Left renal pelvis (tissue), 4 donors: ENCODE measurements at places on chromosomes 12 and 14. TPM values are rescaled to one million over a fixed set of nuclear protein-coding genes. Genes with fewer than 3 reads are reported as not detected.

DNA sequence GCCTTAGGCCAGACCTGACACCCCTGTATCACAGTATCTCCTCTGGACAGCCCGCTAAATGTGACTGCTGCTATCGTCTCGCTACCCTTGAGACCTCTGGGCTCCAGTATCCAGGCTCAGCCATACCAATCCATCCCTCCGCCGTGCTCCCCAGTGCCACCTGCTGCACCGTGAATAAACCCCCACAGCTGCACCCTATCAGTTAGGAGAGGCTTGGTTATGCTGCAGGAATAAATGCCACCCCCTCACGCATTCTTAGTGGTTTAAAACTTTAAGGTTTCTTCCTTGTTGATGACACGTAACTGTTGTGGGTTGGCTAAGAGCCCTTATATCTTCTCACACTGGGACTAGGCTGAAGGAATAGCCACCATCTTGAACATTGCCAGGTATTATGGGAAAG, 12.1 kb downstream of the CCDC63 start:
- DNase-seq = no peak

GRCh38 chr12:27866373-27867101, 86.5 kb upstream of the MANSC4 start:
- no peak for DNase-seq

AP4S1 gene
- polyA plus RNA-seq = 21.5 TPM

DNA sequence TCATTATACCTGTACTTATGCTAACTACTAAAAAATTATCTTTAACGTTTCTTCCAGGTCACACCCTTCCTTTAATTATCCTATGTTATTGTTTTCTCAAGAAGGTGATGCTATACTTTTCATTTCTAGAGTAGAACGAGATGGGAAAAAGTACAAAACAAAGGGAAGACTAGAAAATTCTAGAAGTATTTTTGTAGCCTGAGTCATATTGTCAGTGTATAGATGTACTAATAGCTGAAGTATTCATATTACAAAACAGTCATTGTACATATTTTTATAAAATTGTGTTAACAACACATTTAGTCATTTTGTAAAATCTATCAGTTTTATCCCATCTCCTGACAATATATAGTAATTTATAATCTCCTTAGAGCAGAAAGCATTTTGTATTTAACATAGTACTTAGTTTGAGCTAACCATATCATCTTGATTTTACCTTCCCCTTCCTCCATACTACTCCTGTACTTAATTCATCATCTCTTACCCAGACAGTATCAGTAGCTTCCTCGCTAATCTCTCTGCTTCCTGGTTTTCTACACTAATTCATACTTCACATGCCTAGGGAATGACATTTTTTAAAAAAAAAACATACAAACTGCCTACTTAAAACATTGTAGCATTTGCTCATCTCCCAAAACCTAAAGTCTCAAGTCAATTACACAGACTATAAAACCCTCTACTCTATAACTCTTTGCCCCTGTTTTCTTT, 920.9 kb downstream of the RPS29 start:
- no peak for DNase-seq

DNA sequence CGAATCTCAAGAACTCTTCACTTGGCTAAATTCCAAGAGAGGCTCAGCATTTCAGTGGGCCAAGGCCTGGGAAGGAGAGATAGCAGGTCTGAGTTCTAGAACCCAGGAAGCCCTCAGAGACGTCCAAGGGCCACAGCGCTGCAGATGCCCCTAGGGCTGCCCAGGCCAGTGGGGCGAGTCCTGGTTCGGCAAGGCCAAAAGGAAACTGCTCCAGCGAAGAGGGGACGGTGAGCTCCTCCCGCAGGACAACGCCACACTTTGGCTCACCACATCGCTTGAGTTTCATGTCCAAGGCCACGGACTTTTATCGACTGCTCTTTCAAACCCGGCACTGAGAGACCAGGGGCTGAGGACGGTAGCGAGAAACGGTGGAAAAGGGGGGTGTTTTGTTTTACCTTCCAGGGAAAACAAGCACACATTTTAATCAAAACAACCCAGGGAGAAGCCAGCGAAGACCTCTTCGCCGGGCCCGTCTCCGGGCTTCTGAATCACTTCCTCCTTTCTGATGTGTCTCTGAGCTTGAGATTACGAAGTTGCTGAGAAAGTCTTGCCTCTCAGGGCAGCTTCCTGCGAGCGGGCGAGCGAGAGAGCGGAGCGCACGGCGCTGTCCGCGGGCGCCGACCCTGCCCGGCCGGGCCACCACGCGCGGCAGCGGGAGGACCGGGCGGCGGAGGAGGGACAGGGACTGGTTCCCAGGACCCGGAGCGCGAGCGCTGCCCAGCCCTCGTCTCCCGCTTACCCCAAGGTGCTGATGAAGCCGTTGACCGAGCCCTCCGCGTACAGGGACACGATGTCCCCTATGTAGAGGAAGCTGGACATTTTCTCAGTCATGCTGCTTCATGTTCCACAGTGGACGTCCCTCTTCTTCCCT, 808 bp downstream of the ITPR2 start:
- DNase-seq = peak; percentile 54

- no peak for DNase-seq
Observed at GRCh38 chr12:117045160-117046010, 53.8 kb downstream of the TESC start.

DNA sequence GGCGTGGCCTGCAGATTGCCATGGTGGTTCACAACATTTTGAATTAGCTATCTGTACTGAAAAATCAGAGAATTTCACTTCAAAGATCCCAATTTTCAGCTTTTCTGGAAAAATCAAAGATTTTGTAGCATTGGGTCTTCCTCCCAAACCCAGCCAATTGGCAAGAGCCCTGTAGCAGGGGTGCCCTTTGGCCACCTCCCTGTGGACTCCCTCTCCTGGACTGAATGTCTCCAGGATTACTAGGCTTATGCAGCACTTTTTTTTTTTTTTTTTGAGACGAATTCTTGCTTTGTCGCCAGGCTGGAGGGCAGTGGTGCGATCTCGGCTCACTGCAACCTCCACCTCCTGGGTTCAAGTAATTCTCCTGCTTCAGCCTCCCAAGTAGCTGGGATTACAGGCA, 9.7 kb downstream of the PSMD9 start:
- no peak for DNase-seq

DNA sequence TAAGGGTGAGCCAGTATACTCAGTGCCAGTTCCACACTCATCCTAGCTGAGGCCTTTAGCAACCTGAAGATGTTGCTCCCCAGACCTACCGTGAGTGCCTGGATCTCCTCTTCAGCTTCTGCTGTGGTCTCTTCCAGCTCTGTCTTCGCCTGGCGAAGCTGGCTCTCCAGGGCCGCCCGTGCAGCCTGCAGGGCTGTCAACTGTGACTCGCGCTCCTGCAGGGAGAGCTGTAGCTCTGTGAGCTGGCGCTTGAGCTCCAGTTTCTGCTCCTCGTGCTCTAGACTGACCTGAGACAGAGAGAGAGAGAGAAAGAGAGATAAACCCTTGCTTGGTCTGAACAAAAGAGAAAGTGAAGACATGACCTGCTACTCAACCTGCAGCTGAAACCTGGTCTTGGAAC, 84.0 kb downstream of the PRKAB1 start:
- no peak for DNase-seq

C12orf42 gene
- not detected for polyA plus RNA-seq

OR6C74 gene
- polyA plus RNA-seq = not detected

DNA sequence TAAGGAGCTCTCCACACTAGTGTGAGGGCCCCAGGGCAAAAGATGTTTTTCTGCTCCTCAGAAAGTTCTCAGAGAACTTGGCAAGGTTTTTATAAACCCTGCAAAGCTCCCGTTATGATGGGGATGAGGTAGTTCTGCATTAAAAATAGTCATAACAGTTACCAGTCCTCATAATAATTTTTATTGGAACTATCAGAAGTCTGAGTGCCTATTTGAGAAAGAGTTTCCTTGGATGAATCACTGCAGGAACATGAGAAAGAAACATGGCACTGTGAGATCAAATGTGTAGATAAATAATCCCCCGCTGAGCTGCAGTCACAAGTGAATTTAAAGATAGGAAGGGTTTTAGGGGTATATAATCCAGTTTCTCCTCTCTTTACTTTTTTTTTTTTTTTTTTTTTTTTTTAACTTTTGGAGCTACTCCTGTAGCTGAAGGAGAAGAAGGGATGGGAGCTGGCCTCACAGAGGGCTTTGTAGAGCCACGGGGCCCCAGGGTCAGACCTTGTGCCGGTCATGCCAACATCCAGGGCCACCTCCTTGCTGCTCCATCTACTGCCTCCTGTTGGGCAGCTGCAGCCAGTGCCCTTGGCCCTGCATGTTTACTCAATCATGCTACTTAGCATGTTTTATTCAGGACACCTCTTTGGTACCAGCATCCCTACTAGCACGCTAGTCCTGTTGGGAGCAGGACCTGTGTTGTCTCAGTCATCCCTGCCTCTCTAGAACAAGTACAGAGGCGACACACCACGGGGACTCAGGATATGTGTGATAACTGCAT, 39.5 kb downstream of the EVL start:
- no peak for DNase-seq

GRCh38 chr12:102595315-102595714, 115.0 kb upstream of the IGF1 start:
- DNase-seq = no peak

DNA sequence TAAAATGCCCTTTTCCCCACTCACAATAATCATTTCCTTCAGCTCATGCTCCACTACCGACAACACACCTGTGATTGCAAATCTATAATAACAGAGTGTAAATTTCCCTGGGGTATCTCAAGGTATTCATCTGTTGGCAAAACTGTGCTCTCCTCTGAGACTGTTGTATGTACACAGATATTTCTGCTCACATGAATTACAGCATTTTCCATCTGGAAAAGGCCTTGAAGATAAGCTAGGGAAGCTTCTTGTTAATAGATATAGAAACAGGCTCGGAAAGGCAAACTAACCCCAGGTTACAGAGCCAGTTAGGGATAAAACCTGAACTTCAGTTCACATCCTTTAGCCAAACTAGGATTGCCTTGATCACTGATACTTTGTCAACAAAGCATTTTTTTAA, 210.4 kb upstream of the KRR1 start:
- no peak for DNase-seq

DNA sequence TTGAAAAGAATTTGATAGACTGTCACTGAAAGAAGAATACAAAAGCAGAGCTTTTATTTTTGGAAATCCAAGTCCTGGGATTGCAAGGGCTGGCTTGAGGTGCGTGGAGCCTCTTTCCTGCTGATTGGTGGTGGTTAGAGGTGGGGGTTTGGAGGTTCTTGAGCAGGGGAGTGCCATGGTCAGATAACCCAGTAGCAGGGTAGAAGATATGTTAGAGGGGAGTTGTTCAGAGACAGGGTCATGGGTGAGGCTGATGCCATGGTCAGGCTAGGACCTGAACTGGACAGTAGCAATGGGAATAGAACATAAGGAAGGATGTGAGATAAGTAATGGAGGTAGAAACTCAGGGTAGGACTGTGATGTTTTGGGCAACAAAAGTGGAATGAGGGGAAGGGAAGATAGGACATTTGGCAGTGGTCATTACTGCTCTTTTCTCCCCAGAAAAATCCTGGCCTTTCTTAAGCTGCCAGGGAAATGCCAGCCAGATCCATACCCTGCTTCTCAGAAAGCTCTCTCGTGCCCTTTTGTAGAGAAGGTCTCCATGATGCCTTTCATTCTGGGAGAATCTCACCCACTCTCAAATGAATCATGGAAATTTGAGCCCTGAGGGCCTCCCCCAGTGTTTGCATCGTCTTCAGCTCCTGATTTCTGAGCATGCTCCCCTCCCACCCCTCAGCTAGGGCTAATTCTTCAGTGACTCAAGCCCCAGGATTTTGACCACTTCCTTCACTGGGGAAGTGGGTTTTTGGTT, 9.5 kb downstream of the EMP1 start:
- no peak for DNase-seq

GRCh38 chr14:62304257-62304656, 542.0 kb downstream of the SNAPC1 start:
- no peak for DNase-seq

GRCh38 chr12:94511506-94511905, 51.8 kb upstream of the CEP83 start:
- DNase-seq = no peak

DDN gene
- polyA plus RNA-seq = 79.6 TPM

ATG101 gene
- polyA plus RNA-seq = 23.0 TPM

- DNase-seq = no peak
Observed at GRCh38 chr14:87667659-87668058, 325.3 kb downstream of the GALC start.

ANO2 gene
- 1.8 TPM for polyA plus RNA-seq

PLEKHG7 gene
- 0.50 TPM for polyA plus RNA-seq

DNA sequence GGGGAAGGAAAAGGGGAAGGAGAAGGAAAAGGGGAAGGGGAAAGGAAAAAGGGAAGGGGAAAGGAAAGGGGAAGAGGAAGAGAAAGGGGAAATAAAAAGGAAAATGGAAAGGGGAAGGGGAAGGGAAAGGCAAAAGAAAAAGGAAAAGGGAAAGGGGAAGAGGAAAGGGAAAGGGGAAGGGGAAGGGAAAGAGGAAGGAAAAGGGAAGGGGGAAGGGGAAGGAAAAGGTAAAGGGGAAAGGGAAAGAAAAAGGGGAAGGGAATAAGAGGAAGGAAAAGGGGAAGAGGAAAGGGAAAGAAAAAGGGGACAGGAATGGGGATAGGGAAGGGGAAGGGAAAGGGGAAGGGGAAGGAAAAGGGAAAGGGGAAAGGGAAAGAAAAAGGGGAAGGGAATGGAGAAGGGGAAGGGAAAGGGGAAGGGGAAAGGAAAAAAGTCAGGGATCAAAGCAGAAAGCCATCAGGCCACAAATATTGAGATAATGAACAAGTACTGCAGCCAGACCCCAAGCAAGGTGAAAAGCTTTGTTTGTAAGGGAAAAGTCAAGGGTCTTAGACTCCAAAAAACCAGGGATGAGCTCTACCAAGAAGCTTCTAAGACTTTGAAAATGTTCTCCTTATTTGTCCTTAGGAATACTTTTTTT, 20.0 kb downstream of the DICER1 start:
- no peak for DNase-seq

FMNL3 gene
- 39.7 TPM for polyA plus RNA-seq

RD3L gene
- not detected for polyA plus RNA-seq

DNA sequence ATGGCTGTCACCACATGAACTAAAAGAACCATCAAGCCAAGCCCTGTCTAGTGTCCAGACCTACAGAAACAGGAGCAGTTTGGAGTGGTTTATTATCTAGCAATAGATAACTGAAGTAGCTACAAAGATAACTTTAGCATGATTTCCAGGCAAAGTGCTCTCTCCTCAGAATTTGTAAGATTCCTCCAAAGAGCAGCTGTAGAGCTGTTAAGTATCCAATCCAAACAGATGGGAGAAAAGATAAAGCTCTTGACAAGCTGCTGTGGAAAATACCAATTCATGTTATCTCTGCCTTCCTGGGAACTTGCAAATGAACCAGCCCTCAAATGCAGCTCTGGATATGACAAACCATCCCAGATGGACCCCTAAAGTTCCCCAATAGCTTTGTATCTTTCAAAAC, 78.9 kb upstream of the RESF1 start:
- DNase-seq = no peak

GRCh38 chr12:86777325-86777724, 521.1 kb upstream of the MGAT4C start:
- no peak for DNase-seq

DNA sequence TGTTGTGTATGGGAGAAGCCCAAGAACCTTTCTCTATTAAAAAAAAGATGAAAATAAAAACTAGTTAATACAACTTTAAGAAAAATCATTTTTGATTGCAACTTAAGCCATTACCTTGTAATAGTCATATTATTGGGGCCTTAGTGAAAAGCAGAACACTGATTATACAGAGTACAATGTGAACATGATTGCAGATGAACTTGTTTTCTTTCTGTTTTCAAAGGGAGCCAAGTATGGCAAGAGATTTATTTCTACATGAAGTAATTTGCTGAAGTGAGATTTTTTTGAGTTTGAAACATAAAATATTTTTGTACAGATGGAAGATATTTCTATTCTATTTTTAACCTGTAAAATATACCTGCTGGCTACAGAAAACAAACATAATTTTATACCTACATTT, 104.9 kb downstream of the GPR135 start:
- no peak for DNase-seq
